SHP77 treated with DMSO at 0.1 percent for 48 hours (cell line): ENCODE measurements at places on chromosomes 6 and 20.

DNA sequence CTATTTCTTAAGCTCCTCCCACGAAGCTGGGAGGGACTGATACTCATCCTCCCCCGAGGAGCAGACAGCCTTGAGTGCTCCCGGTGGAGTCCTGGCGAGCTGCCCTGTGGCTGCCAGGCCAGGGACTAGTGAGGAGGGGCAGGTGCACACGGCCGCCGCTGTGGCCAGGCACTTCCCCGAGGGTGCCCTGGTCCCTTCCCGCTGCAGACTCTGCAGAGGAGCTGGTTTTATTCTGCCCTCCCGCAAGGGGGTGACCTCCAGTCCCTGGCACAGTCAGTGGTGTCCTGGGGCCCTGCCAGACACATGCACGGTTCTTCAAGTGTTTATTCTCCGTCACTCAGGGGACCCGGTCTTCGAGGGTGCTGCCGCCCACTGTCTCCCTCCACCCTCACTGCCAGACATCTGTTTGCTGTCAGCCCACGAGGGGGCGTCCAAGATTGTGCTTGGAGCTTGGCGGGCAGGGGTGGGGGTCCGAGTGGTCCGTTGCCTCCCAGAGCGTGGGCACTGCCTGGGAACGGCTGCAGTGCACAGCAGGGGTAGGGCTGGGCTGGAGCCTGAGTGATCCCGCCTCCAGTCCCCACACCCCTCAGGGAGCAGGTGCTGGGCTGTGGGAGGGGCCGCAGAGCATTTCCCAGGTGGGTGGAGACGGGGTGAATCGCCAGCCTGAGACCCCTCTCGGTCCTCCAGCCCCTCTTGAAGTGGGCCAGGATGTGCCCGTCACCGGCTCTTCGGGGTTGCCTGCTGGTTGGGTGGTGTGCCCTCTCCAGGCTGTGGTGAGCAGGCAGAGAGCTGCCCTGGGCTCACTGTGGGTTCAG lies 3.1 kb upstream of the CABLES2 start:
- DNase-seq = peak; percentile 81

DNA sequence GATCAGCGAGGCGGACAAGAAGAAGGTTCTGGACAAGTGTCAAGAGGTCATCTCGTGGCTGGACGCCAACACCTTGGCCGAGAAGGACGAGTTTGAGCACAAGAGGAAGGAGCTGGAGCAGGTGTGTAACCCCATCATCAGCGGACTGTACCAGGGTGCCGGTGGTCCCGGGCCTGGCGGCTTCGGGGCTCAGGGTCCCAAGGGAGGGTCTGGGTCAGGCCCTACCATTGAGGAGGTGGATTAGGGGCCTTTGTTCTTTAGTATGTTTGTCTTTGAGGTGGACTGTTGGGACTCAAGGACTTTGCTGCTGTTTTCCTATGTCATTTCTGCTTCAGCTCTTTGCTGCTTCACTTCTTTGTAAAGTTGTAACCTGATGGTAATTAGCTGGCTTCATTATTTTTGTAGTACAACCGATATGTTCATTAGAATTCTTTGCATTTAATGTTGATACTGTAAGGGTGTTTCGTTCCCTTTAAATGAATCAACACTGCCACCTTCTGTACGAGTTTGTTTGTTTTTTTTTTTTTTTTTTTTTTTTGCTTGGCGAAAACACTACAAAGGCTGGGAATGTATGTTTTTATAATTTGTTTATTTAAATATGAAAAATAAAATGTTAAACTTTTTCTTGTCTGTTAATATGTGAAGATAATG lies 2.2 kb downstream of the HSPA1B start:
- DNase-seq = no peak

DNA sequence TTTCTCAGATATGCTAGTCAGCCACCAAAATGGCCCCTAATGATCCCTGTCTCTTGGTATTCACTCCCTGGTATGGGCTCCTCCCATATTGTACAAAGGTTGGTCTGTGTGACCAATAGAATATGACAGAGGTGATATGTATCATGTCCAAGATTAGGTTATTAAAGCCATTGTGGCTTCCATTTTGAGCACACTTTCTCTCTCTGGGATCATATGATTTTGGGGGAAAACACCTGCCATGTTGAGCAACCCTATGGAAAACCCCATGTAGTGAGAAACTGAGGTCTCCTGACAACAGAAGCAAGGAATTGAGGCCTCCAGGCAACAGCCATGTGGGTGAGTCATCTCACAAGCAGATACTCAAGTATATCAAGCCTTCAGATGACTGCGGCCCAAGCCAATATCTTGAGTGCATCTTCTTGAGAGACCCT lies 7.1 kb upstream of the ZNF318 start:
- DNase-seq = no peak

- DNase-seq = no peak
Observed at GRCh38 chr20:37669062-37669772, 24.6 kb upstream of the CTNNBL1 start.

- DNase-seq = no peak
Observed at GRCh38 chr20:44610313-44610962, 28.1 kb downstream of the PKIG start.
